ENCODE measurements at places on chromosomes 16 and 17.

DNA sequence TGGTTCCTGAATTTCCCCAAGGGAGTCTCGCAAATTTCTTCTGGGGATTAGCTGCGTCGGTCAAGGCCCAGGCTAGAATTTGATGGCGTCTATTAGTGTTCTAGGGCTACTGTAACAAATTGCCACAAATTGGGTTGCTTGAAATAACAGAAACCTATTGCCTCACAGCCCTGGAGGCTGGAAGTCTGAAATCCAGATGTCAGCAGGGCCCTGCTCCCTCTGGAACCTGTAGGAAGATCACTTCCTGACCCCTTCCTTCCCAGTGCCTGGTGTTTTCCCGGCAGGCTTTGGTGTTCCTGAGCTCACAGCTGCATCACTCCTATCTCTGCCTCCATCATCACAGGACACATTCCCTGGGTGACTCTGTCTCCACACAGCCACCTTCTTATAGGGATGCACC lies 24.4 kb downstream of the DHRS7C start:
- DNase-seq = no peak

- DNase-seq = no peak
These were observed 31.4 kb downstream of the EPN2 start for GRCh38 chr17:19268611-19269010.

DNA sequence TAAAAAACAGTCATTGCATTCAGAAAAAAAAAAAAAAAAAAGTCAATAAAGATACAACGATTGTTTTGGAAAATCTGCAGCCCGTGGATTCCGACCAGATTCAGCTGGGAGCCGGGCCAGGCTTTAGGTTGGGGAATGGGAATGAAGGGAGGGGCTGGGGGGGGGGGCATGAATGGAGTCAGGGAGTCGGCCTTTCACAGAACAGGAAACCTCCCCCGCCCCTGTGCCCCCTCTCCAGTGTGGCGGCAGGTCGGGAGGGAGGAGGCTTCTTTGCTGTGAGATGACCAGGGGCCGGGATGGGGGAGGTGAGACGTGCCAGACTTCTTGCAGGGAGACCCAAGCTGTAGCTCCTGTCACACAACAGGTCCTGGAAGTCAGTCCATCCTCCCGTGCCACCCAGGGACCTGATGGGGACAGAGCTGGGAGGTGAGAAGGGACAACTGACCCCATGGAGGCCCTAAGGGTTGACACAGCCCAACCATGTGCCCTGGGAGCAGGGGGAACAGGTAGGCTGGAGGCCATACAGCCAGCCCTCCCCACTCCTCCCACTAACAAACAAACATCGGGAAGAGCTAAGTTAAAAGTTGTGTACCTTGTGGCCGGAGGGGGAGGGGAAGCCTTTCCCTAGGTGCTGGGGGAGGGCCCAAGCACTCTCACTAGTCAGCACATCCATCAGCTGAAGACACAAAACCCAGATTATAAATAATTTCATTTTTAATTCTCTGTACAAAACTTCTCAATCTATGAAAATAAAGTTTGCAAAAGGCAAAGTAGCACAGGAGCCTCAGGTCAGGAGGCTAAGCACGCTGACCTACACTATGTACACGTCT lies 25.2 kb downstream of the SREBF1 start:
- no peak for DNase-seq

- DNase-seq = no peak
These were observed 10.6 kb downstream of the RAB40B start for GRCh38 chr17:82687871-82688270.

- DNase-seq = no peak
These were observed 52.5 kb downstream of the NKD1 start for GRCh38 chr16:50600582-50601283.

DNA sequence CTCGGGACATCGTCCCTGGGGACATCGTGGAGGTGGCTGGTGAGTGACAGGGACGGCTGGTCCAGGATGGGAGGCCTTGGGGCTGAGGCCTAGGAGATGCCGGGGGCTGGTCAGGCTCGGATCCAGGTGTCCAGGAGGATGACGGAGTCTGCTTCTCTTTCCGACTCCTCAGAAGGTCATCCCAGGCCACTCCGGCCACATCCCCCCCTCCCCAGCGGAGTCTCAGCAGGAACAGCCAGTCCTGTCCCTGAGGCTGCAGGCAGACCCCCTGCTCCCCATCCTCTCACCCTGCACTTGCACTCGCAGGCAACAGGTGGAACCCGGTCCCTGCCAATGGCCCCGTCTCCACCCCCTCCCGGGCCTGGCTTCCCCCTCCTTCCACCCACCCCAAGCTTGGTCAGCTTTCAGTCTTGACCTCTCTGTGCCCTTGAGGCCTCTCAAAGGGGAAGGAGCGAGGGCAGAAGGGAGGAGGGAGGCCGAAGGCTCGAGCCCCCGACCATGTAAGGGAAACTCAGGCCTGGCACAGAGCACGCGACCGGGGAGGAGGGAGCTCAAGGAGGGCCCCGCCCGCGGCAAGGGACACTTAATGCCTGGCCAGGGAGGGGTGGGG lies 4.4 kb downstream of the ATP2A1 start:
- no peak for DNase-seq

GRCh38 chr16:30041841-30042240 lies 10.8 kb upstream of the TLCD3B start:
- peak; percentile 57 for DNase-seq

DNA sequence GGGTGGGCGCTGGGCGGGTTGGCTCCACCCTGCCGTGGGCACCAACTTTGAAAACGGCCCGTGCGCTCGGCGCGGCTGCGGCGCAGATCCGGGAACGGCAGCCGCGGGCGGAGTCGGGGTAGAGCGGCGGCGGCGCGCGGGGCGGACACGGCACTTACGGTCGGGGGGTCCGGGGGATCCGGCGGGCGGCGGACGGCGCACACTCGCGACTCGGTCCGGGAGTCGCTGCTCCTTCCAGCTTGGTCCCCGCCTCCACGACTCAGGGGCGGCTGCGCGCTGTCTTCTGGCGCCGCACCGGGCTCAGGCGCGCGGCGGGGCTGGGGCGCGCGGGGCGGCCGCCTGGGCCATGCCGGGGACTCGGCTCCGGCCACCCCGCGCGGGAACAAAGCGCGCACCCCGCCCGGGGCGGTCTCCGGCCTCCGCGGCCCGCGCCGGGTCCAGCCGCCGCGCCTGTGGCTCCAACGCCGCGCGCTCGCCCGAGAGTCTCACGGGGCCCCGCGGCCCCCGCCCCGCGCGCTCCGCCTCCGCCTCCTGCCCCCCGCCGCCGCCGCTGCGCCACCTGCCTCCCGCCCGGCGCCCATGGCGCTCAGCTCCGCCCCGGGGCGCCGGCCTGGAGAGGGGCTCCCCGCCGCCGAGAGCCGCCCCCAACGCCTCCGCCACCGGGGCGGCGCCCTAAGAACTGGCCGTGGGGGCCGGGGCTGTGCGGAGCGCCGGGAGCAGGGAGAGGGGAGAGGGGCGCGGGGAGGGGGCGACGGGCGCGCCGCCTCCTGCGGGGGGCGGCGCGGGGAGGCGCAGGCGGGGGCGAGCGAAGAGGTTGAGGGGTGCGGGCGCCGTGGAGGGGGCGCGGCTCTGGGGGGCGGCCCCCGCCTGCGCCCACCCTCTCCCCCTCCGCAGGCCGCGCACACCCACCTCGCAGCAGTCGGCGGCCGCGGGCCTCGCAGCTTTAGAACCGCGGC lies 35.9 kb downstream of the CBFA2T3 start:
- DNase-seq = peak; percentile 11

DNA sequence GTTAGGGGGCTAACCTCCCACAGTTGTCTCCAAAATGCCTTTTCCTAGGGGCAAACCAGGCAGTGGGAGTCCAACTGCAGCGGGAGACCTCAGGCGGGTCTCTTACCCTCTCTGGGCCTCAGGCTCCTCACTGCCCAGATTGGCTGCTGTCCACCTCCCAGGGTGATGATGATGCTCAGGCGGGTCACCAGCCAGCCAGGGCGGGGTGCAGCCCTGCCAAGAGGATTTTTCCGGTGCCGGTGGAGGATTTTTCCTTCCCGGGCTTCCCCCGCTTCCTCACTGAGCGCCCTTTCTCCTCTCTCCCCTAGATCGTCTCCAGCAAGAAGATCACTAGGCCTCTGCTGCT lies 22.8 kb downstream of the CPNE2 start:
- no peak for DNase-seq

DNA sequence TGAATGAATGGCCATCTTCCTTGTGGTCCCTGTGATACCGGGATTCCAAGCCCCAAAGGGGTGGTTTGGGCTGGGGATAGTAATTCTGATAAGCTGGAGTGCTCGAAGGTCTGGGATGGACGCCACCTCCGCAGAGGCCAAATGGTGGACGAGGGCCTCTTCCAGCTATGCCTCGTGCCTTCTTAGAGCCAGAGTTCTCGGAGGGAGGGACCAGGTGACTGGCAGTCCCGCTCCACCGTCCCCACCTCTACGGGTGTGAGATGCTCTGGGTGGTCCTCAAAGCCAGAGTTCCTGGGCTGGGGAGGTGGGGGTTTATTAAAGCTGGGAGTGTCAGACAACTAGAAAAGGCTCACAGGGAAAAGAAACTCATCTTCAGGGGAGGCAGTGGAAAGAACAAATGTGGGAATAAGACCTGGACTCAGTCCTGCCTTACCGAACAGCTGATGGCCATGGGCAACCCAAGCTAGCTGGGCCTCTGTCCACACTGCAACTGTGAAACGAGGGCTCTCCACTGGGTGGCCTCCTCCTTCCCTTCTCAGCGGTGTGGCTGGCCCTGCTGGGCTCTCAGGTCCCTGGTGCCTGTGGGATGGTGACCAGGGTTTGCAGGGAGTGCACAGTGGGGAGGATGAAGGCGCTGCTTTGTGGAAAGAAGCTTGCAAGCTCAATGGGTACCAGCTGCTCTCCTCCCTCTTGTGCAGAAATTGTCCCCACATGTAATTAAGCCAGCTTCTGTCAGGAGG lies 75.2 kb downstream of the N4BP1 start:
- no peak for DNase-seq

DNA sequence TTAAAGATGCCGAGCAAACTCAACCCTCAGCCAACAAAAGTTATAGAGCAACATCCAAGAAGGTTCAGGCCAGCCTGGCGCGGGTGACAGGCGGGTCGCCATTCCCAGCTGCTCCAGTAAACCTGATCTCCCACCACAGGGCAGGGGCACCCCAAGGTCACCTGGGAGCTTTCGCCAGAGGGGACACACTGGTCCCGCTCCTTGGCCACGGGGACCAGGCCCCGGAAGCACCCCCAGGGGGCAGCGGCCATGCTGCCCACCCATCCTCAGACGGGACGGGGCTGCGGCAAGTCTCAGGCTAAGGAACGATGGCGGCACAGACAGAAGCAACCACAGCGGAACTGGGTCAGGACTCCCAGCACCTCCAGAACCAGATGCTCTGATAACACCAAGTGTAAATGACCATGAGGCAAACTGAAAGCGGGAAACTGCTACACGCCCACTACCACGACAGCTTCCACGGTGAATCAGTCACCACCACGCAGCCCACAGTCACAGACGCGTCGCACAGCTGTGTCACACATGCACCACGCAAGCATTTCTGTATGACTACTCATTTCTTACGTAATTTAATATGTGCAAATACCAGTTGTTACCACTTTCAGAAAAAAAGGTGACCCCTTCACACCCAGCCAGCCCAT lies 14.1 kb upstream of the CCDC154 start:
- no peak for DNase-seq

DNA sequence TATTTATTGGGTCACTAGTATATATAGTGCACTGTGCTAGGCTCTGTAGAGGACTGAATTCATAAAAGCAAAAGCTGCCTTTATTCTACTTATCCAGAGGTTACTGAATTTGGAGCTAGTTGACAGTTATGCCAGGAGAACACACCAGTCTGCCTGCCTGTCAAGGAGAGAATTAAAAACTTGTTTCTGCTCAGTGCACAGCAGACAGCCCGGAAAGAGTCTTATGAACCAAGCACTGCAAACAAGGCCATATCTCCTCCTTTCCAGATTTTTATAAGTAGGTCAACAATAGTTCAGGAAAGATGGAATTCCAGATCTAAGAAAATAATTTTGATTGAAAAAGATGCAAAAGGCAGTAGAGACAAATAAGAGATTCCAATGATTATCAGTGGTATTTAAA lies 267.8 kb downstream of the CA10 start:
- no peak for DNase-seq

GRCh38 chr17:32281011-32281451 lies 15.4 kb downstream of the RHBDL3 start:
- DNase-seq = no peak

GRCh38 chr17:50952889-50953288 lies 86.7 kb upstream of the TOB1 start:
- no peak for DNase-seq

GRCh38 chr17:66507982-66508760 lies 205.8 kb downstream of the PRKCA start:
- no peak for DNase-seq

DNA sequence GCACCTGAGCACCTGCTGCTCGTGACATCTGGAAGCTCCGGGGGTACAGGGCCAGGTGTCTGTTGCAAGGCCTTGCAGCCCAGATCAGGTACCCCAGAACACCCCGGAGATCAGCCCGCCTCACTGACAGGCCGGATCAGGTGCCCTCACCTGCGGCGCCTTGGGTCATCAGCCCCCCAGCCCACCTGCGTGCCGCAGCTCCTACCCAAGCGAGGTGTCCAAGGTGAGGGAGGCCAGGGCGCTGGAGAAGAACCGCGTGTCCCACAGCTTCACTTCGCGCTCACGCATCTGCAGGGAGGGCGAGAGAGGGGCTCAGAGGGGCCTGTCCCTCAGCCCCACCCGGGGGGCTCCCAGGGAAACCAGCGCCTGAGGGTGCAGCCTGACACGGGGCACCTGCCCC lies 16.1 kb downstream of the VASN start:
- DNase-seq = no peak

DNA sequence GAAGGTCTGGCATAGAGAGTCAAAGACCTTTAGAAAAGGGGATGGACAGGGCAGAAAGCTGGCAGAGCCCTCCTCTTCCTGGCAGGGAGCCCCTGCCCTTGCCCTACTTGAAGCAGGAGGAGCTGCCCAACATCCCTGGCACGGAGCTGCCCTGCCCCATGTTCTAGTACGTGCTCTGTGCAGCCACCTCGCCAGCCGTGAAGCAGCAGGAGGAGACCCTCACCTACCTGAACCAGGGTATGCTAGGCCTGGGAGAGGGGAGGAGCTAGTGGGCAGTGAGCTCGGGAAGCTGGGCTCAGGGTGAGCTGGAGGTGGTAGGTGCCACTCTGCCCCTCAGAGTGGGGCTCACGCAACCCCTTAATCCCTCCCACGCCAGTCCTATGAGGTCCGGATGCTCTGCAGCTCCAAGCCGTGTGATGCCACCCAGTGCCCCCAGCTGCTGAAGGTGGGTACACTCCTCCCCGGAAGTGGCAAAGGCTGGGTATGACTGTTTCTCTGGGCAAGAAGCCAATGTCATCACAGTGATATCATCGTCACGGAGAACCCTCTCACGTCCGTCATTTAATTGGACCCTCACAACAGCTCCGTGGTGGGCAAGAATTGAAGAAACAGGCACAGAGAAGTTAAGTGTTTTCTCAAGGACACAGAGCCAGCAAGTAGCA lies 12.7 kb upstream of the STAC2 start:
- peak; percentile 91 for DNase-seq

Measured in CD4-positive, alpha-beta T cell treated with Interleukin-21 for 1 hour (primary cell).